A549 treated with DMSO at 1 μM for 4 hours (cell line): ENCODE measurements at places on chromosomes 1 and 21. TPM values are rescaled to one million over a fixed set of nuclear protein-coding genes. Genes with fewer than 3 reads are reported as not detected.

The FCGR2B gene
- total RNA-seq, result not detected in 5 replicates

The FLG gene
- total RNA-seq, result under 0.01 to 0.01 TPM in 2 of 5 replicates, not detected in the others

The KCNJ9 gene
- not detected in 5 replicates for total RNA-seq

The ERG gene
- 0.05 to 0.10 TPM (median 0.06 TPM) in 4 of 5 replicates, not detected in the other for total RNA-seq

The SLX9 gene
- 37.6 to 57.9 TPM (median 52.5 TPM) in 5 replicates for total RNA-seq

The ESRRG gene
- not detected in 5 replicates for total RNA-seq

The FAM177B gene
- total RNA-seq, result not detected in 5 replicates

The OPRD1 gene
- 0.03 to 0.06 TPM (median 0.05 TPM) in 5 replicates for total RNA-seq

The CACNA1S gene
- 0.01 TPM in 1 of 5 replicates, not detected in the others for total RNA-seq

The MCOLN3 gene
- 3.4 to 4.5 TPM (median 4.0 TPM) in 5 replicates for total RNA-seq

The LAMB3 gene
- 19.0 to 25.5 TPM (median 22.6 TPM) in 5 replicates for total RNA-seq

The PBX1 gene
- 21.0 to 32.8 TPM (median 29.1 TPM) in 5 replicates for total RNA-seq
